ENCODE measurements at places on chromosomes 2 and 18.

GRCh38 chr2:61421611-61422010, 49.3 kb downstream of the USP34 start:
- DNase-seq, result peak; percentile 14

DNA sequence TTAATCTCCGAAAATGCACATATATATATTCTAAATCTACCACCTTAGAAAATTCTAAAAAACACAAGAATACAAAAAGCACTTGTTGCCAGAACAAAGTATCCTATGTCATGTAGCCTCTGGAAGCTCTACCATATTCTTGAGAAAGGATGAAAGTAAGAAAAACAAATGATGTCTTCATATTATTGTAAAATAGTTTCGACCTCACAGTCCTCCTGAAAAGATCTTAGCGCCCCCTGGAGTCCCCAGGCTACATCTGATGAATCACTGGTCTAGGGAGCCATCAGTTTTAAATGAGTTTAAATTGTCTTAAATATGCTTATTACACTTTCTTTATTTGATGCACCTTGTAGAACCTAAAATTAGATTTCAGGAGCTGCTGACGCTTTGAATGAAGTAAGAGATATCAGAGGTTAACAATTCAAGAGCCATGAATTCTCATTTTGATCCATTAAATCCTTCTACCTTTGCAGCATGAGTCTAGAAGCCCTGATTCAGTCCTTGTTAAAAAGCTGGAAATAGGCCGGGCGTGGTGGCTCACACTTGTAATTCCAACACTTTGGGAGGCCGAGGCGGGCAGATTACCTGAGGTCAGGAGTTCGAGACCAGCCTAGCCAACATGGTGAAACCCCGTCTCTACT, 138.8 kb downstream of the MCFD2 start:
- DNase-seq, result no peak

DNA sequence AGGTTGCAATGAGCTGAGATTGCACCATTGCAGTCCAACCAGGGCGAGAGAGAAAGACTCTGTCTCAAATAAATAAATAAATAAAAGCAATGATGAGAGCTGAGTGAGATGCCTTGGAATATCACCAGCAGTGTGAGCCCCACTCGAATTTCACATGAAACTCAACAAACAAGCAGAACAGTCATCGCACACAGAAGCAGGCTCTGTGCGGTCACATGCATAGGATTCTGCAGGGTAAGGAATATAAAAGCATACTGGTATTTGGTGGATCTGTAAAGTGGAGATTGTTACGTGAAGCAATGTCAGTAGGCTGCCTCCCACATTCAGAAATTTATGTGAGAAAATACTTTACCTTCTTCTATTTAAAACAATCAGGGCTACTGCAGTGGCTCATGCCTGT, 18.0 kb upstream of the AP1S3 start:
- no peak for DNase-seq

DNA sequence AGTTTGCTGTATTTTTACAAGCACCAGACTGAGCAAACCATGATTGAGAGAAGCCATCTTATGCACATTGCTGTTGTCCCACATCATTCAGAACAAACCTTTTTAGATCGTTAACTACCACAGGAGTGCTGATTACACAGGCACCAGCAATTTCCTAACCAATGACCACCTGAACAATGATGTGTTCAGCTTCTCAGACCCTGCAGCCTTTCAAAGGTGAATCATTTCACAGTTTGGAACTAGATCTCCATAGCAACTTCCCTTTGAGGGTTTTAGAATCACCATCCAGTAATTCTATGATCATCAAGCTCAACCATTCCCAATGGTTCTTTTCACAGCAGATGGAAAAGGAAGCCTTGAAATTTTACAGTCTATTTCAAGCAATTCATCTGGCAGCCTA, 71.4 kb downstream of the OLA1 start:
- DNase-seq, result no peak

GRCh38 chr18:78407466-78407844, 572.2 kb upstream of the SALL3 start:
- DNase-seq, result no peak

DNA sequence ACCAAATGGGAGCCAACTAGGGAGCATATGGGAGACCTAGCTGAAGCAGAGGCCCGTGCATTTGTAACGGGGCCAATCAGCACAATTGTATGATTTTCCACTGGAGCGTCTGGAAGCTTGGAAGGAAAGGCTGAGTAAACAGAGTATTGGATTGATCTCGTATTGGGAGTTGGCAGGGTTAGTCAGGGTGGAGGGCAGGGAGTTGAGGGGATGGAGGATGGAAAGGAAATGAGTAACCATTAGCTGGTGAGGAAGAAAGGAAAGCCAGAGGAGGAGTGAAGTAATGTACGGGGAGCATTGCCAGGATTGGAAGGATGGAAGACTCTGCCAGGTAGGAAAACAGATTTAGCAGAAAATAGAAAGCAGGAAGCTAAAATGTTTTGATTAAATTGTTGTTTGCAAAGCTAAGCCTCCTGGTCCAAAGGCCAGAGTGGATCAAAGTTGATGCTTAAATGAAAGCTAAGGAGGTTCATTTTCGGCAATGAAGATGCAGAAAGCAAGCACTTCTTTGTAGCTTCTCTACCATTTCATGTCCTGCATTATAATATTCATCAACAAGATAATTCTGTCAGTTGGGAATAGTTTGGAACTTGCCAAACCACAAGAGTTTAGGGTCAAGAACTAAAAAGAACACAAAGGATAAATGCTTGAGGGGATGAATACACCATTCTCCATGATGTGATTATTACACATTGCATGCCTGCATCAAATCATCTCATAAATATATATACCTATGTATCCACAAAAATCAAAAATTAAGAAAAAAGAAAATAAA, 75.6 kb upstream of the TTN start:
- DNase-seq, result no peak

DNA sequence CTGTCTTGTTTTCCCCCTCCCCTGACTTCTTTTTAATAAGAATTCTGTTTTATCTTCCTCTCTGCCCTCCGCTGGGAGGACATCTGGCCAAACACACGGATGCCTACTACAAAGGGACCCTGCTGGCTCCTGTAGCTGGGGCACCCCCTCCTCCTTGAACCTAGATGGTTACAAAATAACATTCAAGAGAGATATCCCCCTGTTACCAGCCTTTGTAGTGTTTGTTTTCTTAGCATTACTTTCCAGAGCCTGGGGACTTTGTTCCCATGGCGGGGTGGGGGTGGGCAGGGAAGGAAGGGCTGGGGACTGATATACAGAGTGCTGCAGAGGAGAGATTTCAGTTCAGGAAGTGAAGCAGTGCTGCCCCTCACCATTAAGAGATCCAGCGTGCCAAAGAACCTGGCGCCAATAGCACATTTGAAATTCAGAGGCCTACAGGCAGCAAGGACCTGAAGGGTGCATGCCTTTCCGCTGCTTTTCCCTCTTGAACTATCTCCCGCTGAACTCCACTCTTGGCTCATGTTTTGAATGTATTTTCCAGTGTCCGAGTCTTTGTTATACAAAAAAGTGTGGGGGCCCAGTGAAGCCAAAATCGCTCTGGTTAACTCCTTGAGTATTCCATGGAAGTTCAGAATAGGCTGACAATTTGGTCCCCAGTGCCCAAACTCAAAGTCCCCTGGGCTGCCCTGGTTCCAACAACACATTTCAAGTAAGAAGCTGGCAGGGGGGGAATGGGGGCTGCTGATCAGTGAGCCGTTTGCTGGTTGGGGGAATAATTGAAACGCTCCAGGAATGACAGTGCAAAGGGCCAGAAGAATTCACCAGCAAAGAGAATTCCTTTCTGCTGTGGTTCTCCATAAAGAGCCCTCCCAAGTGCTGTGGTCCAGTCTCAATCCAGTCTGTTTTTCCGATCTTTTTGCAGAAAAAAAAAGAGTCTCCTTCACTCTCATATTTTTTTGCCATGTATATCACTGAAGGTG, 94.8 kb upstream of the THOC1 start:
- DNase-seq, result no peak

DNA sequence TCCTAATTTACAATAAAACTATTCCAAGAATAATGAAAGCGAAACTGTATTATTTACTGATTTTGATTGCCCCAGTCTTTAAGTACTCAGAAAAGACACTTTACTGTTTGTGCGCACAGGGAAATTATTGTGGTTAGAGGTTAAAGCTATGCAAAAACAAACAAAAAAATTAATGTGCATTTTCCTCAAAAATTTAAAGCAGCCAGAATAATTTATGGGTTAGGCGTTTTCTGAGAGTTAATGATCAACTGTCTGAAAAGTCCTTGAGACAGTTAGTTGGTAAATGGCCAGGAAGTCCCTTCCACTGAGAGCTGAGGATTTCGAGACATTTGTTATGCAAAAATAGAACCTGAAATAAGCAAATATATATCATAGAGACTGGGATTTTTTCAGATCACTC, 143.3 kb downstream of the IRS1 start:
- no peak for DNase-seq

DNA sequence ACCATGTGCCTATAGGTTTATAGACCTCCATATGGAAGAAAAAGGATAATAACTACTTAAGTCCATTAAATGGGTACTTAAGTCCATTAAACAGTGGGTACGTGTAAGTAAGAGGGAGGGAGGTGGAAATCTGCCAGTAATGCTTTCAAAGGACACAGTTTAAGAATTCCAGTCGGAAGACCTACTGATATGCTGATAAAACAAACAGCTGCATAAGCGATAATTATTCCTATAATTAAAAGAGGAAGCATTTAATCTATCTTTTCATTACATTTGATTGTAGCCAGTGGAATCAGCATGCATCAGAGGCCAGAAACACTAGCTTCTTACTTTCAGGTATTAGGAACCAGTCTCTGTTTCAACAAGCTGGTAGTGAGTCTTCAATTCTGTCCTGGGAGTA, 96.4 kb upstream of the DDX18 start:
- no peak for DNase-seq
